Activated naive CD4-positive, alpha-beta T cell treated with anti-CD3 and anti-CD28 coated beads, Interleukin-2, amount 10 ng/mL, durations not matched to agents 7 days and 5 days (primary cell): ENCODE measurements at places on chromosomes 6 and 20.
A peak's percentile ranks its signal among the peaks of the same experiment; 100 is the strongest.

GRCh38 chr20:23090147-23090546 lies 4.0 kb upstream of the CD93 start:
- peaks cover 20% of the 10 kb centered on the region for H3K27me3 ChIP-seq
- peaks cover 8% of the 10 kb centered on the region for H3K4me1 ChIP-seq
- H3K36me3 ChIP-seq: no peaks in the 10 kb centered on the region
- no peak for DNase-seq

DNA sequence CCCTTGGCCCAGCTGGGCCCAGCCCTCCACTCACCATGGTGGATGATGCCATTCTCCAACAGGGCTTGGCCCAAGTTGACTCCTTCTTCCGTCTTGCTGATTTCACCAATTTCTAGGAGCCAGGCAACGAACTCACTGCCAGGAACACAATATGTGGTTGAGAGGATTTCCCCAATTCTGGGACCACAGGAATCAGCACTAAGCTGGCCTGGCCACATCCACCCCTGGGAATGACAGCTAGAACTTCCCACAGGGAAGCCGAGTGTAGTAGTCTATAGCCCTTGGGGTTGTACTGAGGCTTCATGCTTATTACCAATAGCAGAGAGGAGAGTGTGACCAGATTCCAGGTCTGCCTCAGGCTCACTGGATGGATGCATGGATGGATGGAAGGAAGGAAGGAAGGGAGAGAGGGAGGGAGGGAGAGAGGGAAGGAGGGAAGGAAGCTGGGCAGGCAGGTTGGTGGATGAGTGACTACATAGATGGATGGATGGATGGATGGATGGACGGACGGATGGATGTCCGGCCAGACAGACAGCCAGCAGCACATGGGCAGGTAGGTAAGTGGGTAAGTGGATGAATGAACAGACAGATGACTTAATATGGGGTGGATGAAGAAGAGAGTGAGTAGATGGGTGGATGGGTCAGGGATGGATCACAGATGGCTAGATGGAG lies 146.5 kb downstream of the PREX1 start:
- no peak for DNase-seq
- H3K4me3 ChIP-seq: no peak overlapping the region
- H3K27ac ChIP-seq: no peak overlapping the region
- H3K36me3 ChIP-seq: peaks cover 21% of the 10 kb centered on the region

DNA sequence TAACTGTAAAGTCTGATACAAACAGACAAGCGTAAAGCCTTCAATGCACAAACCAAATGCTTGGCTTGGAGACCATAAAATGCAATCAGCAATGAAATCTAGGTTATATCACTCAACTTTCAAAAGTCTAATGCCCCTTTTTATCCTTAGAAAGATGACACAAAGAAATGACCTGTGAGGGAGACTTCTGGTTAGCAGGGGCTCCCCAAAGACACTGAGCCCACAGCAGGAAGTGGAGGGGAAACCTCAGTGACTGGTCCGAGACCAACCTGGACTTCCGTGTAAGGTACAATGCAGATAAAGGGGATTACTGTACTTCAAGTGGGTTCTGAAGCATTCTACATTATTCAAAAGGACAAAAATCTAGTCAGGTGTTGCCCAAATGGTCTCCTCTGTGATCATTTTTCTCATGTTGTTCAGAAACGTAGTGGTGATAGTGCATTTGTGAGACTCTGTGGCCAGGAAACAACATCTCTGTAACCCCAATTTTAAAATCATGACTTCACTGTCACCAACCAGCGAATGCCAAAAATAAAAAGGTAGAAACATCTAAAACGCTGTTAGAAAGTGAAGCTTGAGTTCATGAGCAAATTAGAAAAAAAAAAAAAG lies 88.2 kb downstream of the HIVEP2 start:
- H3K4me3 ChIP-seq: peak overlapping the region; percentile 71
- no peaks in the 10 kb centered on the region for H3K27me3 ChIP-seq
- H3K36me3 ChIP-seq: peaks cover 31% of the 10 kb centered on the region
- DNase-seq: peak; percentile 63

DNA sequence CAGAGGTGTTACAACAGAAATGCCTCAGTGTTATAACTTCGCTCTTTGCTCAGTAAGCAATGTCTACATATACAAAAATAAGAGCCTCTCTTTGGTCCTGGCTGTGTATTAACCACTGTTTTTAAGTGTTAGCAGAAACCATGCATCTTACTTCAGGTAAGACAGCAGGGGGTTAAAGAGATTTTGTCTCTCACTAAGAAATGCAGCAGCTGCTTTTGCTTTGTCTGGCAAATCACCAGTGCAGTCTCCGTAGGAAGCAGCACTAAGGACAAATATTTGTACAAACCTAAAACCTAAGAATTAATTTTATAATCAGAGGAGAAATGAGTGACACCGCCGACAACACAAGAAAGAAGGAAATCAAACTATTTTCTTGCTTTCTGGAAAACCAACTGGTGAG lies 758 bp downstream of the SMIM28 start:
- H3K4me3 ChIP-seq: no peak overlapping the region
- H3K4me1 ChIP-seq: no peaks in the 10 kb centered on the region
- H3K27ac ChIP-seq: no peak overlapping the region
- DNase-seq: no peak

- no peak overlapping the region for H3K4me3 ChIP-seq
- H3K36me3 ChIP-seq: peaks cover 5% of the 10 kb centered on the region
- no peaks in the 10 kb centered on the region for H3K27me3 ChIP-seq
- DNase-seq: no peak
- no peaks in the 10 kb centered on the region for H3K4me1 ChIP-seq
Measured at GRCh38 chr20:25223179-25223661, 24.7 kb upstream of the PYGB start.

DNA sequence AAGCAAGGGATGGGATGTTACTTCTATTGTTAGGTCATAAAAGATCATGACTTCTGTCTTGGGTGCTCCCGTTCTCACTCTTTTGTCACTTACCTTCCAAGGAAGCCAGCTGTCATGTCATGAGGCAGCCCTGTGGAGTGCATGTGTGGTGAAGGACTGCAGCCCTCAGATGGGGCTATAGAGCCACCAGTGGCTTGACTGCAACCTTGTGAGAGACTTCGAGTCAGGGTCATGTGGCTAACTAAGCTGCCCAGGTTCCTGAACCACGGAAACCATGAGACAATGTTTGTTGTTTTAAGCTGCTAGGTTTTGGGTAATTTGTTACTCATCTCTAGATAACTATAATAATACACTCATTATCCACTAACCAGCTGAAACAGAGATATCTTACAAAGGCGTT lies 477.1 kb downstream of the BTBD3 start:
- no peak for DNase-seq
- no peaks in the 10 kb centered on the region for H3K4me1 ChIP-seq
- no peaks in the 10 kb centered on the region for H3K27me3 ChIP-seq
